Forelimb muscle (tissue), 1 donor: ENCODE measurements at places on chromosomes 12 and 14.

DNA sequence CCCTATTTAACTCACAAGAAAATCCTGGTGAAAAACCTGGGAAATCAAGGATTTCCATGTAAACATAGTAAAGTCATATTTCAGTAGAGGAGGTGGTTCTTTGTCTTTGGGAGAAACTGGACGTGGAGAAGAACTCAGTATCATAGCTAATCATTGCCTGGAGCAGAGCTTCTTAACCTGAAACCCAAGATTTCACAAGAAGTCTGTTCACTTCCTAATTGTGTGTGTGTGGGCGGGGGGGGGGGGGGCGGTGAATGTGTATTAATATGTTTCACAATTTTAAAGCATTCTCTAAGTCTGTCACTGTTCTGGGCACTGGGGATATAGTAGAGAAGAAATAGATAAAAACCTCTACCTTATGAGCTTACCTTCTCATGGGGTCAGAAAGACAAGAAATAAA, 96.7 kb upstream of the PPP4R3A start:
- DNase-seq: no peak

GRCh38 chr12:93785249-93786010, 108.3 kb downstream of the CRADD start:
- no peak for DNase-seq

DNA sequence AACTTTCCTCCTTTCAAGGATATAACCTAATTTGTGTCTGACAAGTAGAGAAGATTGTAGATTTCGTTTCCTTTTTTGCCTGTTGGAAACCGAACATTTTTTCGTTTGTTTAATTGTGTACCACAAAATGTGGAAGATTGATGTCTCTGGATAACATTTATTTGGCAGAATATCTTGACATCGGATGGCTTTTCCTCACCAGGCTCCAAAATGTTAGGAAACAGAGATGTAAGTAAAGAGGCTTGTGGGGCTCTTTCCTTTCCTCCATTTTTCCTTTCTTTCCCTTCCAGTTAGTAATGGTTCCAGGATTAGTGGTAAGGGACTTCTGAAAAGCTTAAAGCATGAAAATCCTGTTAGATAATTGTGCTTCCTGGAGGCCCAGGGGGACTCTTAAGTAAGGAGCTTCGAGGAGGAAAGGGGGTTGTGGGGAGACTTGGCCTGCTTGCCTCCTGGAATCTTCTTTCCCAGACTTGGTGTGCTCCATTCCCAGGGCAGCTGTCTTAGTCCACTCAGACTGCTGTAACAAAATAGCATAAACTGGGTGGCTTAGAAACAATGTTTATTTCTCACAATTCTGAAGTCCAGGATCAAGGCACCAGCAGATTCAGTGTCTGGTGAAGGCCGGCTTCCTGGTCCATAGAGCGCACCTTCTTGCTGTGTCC, 243.1 kb upstream of the PWP1 start:
- DNase-seq: peak; percentile 31

GRCh38 chr12:19217446-19217845, 87.9 kb downstream of the PLEKHA5 start:
- no peak for DNase-seq

DNA sequence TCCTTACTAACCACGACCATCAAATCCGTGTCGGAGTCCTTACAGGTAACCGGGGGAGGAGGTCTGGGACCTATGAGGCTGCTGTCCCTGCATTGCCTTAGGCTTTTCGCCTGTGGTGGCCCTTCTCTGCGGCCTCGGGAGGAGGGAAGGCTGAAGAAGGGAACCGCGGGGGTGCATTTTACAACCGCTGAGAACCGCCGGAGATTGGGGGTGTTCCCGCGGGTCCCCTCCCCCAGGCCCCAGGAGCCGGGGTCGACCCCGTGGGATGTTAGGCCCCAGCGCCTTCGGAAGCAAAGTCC, 549 bp downstream of the GPHN start:
- no peak for DNase-seq

DNA sequence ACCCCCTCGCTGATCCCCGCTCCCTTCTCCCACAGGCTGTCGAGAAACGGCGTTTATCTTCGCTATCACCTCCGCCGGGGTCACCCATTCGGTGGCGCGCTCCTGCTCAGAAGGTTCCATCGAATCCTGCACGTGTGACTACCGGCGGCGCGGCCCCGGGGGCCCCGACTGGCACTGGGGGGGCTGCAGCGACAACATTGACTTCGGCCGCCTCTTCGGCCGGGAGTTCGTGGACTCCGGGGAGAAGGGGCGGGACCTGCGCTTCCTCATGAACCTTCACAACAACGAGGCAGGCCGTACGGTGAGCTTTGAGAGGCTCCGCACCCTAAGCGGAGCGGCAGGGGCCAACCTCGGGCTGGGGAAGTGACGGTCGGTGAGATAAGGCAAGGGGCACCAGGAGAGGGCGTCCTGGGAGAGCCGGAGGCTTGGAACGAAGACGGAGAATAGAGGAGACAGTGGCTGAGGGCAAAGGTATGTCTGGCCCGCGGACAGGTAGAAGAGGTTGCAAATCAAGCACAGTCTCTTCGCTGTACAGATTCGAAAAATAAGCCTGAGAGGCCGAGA, 2.3 kb downstream of the WNT1 start:
- no peak for DNase-seq

DNA sequence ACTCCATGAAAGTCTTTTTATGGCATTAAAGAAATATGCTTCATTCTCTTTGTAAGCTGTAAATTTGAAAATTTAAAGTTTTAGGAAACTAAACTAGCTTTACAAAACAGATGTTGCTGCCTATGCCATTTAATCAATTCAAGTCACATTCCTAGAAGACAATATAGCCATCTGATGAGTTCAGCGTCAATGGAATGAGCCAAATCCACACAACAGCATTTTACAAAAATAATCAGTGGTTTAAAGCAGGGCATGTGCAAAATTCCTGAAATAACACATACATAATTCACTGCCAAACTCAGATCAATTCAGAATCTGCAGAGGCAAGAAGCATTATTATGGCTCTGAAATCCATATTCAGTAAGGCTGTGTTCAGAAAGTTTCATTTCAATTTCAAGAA, 75.6 kb downstream of the MED13L start:
- DNase-seq: no peak

- DNase-seq: no peak
These were observed 1.9 kb downstream of the ADSS1 start for GRCh38 chr14:104725772-104726548.

DNA sequence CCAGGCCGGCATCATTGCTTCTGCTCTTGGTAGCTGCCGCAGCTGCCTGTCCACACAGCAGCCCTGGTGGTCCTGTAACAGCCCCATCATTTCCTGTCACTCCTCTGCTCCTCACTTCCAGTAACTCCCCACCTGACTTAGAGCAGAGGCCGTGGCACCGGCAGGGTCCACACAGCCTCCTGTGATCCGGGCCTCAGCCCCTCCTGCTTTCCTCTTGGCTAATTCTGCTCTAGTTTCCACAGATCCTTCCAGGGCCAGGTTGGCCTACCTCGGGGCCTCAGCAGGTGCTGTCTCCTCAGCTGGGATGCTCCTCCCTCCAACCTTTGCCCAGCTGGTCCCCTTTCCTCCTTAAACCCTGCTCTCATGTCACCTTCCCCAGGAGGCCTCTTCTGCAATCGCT, 80.2 kb downstream of the FZD10 start:
- no peak for DNase-seq

GRCh38 chr12:117863002-117863709, 105.6 kb downstream of the KSR2 start:
- DNase-seq: no peak

DNA sequence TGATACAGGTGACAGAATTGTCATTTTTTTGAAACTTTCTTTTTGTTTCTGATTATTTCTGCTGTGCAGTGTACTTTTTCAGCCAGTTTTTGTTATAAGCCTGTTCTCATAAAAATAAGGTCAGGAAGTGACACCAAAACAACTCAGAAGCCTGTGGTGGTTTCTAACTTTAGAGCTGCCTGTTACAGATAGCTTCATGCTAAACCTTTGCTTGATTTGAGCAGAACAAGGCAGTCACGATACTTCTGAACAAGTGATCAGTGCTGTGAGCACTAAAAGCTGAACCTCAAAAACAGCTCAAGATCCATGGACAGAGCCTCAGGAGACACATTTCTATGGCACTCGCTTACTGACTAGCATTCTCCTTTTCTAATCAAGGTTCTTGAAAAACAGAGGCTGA, 82.0 kb downstream of the PRKCH start:
- DNase-seq: no peak

DNA sequence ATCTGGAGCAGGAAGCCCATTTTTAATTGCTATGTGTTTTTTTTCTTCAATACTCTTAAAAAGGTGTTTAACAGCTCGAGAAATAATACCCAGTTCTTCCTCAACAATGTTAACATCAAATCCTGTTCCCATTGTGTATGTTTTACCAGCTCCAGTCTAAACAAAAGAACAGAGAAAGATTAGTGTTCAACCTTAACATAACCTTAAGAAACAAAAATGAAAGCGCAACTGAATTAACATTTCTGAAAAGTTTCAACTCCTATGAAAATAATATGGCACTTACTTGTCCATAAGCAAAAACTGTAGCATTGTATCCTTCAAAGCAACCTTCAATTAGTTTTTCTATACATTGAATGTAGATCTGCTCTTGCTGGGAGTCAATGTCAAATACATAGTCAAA, 73.2 kb downstream of the KIF21A start:
- no peak for DNase-seq

DNA sequence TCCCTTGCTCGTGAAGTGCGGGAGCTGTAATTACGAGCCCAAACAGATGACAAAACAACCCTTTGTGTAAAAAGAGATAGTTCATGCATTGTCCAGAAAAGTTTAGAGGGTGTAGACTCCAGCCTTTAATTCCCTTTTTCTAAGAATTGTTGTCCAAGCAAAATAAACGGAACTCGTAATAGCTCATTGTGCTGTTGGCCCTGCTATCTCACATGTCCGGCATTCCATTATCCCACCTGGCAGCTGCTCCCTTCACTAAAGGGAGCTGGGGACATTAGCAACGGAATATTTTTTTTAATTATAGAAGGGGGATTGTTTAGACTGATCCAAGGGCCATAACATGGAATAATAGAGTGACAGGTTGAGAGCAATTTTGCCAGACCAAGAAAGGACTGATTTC, 277.5 kb upstream of the TBX3 start:
- DNase-seq: peak; percentile 35

DNA sequence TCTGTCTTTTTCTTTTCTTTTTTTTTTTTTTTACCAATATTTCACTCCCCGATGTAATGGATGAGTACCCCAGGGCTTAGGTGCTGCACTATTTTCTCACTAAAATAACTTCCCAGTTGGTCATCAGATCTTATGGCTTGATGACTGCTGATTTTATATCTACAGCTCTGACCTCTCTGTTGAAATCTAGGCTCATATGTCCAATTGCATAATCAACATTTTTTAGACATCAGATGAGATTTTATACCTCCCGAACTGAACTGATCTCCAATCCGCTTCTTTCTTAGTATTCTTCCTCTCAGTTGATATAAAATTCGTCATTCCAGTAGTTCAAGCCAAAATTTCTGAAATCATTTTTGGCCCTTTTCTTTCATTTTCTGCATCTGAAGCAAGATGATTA, 1236.5 kb downstream of the SLC16A7 start:
- no peak for DNase-seq

- DNase-seq: no peak
These were observed 35.1 kb downstream of the ARL1 start for GRCh38 chr12:101372431-101372830.

GRCh38 chr14:70454731-70455130, 2.8 kb downstream of the ADAM21 start:
- DNase-seq: no peak

GRCh38 chr14:94458558-94459205, 6.1 kb upstream of the SERPINA11 start:
- DNase-seq: no peak

- DNase-seq: no peak
These were observed 89.6 kb downstream of the ARF6 start for GRCh38 chr14:49982501-49982951.

DNA sequence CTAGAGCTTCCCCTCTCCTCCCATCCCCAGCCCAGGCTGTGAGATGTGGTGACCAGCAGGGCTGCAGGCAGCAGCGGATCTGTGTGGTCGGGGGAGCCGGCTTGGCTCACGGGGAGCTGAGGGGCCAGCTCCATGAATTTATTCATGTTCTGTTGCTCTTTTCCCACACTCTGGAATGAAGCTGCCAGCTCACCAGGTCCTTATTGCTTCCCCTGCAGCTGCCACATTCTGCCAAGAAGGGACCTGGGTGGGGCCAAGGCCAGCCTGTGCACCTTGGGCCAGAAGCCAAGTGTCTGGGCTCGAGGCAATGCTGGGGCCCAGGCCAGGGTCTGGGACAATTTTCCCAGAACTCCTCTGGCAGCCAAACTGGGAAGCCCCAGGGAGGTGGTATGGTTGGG, 2.5 kb upstream of the C1QL4 start:
- DNase-seq: no peak

DNA sequence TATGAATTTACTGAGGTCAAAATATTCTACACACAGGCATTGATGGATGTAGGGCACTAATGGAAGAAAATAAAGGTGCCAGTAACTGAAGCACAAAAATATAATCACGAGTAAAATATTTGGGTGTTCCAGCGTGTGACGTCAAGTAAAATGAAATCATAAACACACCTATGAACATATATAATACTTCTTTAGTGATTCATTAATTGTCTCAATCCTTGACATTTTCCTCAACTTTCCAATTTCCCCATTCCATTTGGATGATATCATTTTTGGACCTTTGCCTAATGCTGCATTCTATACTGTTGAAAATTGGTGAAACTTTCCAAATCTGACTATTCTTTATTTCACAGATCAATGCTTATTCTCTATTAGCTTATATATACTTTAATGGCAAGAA, 649.3 kb downstream of the GALC start:
- no peak for DNase-seq

- no peak for DNase-seq
These were observed 49.7 kb downstream of the FAM222A start for GRCh38 chr12:109763201-109763841.

- DNase-seq: no peak
These were observed 117.4 kb downstream of the TGFB3 start for GRCh38 chr14:75864352-75864751.

GRCh38 chr14:88554457-88555286, at the start of gene PTPN21:
PTPN21 (minus strand) TSS chr14:88555007; CDS start chr14:88550417, 4,590 bp downstream.
- DNase-seq: no peak

GRCh38 chr14:23485326-23485725, 15.8 kb downstream of the NGDN start:
- DNase-seq: no peak

GRCh38 chr12:59115526-59115925, 195.2 kb upstream of the LRIG3 start:
- DNase-seq: no peak

DNA sequence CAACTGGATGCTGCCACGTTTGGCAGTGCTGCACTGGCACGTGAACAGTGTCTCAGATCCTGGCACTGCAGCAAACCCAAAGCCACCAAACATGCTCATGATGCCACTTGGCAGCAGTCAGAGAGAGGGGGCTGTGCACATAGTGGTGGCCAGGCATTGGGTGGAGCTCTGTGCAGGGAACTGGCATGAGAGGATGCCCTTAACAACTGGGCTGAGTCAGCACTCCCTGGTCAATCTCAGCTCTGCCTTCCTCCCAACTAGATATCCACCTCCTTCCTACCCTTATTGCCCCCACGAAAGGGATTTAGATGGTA, 37.0 kb downstream of the ZFHX2 start:
- no peak for DNase-seq
